NCI-H510A treated with DMSO at 0.1 percent for 48 hours (cell line): ENCODE measurements at places on chromosomes 4 and X.
A peak's percentile ranks its signal among the peaks of the same experiment; 100 is the strongest.

- DNase-seq = no peak
Measured at GRCh38 chr4:112517067-112517634, 1.2 kb upstream of the NEUROG2 start.

DNA sequence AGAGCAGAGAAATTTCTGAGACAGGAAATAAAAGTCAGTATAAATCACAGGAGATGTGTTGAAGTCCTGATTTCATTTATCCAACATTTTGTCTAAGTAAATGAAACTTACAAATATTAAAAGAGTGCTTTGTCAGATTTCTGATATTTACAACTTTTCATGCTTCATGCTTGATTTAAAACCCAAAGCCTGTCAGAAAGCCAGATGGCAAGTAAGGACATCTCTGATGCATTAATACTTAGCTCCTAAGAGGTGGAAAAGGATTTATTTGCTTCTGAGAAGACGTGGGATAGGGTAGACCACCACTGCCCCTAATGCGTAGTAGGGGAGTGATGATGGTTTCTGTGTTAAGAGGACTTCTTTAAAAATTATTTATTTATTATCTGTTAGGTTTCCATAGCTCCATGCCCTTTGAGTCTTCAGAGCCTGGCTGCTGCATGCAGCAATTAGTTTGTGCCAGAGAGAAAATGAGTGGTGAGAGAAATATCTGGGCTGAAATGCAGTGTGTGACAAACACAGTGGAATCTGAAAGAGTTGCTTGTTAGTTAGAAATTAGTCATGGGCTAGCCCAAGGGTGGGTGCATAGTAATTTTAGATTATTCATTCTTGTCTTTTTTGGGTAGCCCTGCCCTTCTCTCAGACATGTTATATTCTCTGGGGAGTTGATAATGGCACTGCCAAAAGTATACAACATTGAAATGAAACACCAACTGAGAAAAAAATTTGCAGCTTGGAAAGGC is 333.8 kb downstream of the C4orf33 start:
- DNase-seq = no peak

- DNase-seq = no peak
Measured at GRCh38 chr4:8303485-8304281, 34.1 kb downstream of the HTRA3 start.

DNA sequence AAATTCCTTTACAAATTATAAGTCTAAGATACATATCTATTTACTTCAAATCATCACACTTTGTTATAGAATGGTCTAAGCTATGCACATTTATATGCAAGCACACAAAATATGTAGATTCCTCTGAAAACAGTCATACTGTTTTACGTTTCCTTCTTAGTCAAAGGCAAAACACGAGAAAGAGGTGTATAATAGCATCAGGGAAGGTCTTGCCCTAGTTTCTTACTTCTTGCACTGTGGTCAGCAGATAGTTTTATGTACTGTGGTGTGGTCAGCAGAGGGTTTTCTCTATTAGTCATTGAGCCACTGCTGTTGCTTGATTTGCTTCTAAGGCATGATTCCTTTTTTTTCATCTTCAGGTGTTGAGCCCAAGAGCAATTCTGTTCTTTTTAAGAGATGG is 117.7 kb downstream of the ADAM29 start:
- DNase-seq = no peak

DNA sequence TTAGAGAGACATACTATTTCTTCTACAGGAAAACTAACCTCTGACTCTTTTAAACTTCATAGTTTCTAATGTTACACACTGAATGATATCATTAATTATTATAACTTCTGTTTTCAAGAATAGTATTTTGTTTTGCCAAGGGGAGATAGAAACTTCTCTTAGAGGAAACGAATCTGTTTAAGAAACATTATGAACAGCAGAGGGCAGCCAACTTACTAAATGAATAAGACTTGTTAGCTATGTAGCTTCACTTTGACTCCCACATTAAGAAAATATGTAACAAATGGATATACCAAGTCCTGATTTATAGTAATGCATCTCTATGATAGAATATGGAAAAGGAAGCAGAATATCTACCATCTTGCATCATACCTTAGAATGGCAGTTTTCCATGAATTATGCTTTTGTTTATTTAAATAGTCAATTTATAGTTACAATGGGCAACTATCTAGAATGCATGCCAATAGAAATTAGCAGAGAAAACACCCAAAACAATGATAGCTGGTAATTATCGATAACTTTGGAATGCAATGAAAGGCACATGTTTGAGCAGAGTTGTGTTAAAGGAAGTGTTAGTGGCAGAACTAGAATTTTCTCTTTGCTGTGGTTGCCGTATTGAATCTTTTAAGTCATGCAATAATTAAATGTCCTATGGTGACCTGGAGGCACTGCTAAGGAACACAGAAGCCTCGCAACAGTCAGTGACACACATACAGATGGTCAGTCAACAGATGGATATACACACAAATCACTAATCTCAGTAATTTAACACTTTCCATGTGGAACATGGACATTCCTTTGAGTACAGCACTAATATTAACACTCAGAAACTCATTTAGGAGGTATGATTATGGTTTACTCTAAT is 105.7 kb upstream of the PDLIM3 start:
- DNase-seq = peak; percentile 41

- no peak for DNase-seq
Measured at GRCh38 chrX:16124201-16124600, 836 bp downstream of the GRPR start.

DNA sequence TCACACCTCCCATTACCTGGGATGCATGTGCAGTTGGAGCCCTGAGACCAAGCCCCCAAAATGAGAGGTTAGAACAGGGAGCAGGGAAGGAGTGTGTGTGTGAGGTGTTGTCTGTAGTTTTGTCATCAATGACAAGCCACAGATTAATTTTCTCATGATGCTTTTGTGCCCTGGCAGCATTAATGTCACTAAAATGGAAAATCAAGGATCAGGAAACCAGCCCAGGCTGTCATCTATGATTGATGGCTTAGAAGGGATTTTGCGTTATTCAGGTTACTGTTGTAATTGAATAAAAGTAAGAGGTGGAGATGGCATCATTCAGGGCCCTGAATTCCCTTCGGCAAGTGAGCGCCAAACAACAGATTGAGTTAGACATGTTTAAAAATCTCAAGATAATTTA is 130.5 kb upstream of the C1QTNF7 start:
- DNase-seq = no peak

GRCh38 chr4:80196922-80197573 is at the start of gene PRDM8:
Gene PRDM8, plus strand, starts transcription at chr4:80197503. Its CDS starts 2,578 bp downstream, at chr4:80200081.
- peak; percentile 28 for DNase-seq

- DNase-seq = no peak
Measured at GRCh38 chr4:184389978-184390900, 84.1 kb downstream of the IRF2 start.

DNA sequence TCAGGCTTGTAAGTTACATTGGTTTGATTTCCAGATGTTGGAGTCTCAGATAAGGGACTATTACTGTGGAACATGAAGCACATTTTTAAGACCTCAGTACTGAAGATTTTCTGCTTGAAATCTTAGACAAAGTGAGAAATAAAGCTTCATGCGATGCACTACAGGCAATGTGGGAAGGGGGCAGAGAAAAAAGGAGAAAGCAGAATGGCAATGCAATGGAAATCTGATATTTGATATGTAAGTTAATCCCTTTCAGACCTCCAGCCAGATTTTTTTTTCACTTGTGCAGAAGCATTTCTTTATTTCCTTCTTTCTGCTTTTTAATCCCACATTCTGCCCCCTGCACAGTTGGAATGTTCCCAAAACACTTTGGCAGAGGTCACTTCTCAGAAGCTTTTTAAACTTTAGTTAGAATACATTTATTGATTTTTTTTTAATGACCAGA is 174.3 kb downstream of the ADGRL3 start:
- no peak for DNase-seq

DNA sequence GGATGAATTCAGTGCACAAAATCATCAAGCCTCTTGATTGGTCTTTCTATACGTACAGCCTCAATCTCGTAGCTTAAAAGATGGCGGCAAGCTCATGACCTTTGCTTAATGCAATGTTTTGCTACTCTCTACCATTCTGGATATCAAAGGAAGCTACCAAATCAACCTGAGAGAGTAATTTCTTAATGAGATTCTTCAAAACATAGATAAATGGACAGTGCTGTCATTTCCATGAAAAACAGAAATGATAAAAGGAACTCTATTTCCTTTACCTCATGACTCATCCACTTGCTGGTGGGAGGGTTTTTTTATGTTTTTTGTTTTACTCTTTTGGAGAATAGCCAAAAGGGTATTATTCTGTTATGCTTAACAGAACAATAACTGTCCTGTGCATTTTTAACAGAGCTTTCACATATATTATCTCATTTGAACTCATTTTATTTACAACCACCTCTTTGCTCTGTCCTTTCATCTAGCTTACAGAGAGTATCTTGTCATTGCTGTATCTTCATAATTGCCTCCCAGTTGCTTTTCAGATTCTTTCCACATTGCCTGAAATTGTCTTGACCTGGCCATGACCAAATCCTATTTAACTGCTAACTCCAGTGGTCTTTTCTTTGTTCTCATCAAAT is 138.6 kb upstream of the GPR101 start:
- DNase-seq = no peak

DNA sequence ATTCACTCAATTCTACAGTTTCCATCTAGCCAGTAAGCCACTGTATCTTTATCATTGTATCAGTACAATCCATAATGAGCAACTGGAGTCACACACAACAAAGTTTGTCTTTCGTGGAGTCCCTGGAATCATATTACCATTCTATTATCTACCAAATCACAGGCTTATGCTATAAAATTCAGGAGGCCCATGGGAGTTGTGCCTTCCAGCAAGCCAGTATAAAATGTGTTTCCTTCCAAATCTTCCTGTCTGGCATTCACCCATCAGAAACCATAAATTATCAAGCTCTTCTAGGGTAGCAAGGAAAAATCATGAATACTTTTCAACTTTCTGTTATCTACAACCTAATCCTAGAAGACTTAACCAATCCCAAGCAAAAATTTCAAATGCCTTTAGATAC is 1383.3 kb upstream of the PCDH7 start:
- no peak for DNase-seq

GRCh38 chr4:151206241-151207005 is 70.5 kb upstream of the PRSS48 start:
- DNase-seq = no peak

- no peak for DNase-seq
Measured at GRCh38 chr4:138951764-138952163, 63.8 kb upstream of the NOCT start.

- DNase-seq = no peak
Measured at GRCh38 chrX:10569946-10570345, 50.4 kb downstream of the MID1 start.

- DNase-seq = no peak
Measured at GRCh38 chr4:56874923-56875322, 32.8 kb upstream of the REST start.

DNA sequence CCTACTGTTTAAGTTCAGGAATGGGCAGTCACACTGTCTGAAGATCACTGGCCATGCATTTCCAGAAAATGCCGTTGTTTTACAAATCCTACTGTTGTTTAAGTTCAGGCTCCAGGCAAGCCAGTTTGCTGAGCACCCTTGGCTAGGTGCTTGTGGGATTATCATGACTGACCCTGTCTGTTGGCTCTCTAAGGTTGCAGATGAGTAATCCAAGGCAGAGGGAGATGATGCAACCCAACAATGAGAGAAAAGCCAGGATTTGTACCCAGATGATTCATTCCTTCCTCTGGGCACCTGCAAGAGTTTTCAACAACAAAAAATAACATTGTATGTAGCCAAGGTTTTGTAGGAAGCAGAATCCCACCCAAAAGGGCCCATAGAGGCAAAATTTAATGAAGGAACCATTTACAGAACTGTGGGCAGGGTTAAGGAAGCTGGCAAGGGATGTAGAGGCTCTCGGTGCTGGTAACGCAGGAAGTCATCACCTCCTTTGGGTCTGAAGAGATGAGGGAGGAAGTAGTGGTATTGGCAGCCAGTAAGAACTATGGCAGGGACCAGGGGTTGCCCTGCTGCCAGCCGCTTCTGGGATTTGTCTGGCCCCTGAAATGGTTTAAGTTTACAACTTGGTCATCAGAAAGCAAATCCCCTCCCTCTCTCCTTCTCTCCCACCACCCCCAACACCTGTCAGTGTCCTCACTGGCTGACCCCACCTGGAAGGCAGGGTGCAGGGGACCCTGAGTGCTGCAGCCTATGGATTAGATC is 54.8 kb downstream of the MSX1 start:
- DNase-seq = no peak

DNA sequence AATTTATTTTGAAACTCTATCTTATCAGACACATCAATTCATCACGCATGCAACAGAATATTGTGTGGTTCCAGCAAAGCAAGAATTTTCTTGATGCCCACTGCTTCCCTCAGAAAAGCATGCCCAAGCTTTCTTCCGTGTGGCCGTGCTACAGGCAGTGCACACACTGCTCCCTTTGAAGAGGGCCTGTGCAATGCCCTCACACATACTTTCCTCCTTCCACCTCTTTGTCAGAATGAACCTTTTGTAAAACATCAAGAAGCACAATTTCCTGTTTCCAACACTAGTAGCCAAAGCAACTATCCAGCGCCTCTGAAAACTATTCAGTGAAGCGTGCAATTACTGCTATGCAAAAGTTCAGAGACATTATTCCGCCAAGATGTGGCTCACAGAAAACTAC is 201.7 kb downstream of the NLGN4X start:
- DNase-seq = no peak

DNA sequence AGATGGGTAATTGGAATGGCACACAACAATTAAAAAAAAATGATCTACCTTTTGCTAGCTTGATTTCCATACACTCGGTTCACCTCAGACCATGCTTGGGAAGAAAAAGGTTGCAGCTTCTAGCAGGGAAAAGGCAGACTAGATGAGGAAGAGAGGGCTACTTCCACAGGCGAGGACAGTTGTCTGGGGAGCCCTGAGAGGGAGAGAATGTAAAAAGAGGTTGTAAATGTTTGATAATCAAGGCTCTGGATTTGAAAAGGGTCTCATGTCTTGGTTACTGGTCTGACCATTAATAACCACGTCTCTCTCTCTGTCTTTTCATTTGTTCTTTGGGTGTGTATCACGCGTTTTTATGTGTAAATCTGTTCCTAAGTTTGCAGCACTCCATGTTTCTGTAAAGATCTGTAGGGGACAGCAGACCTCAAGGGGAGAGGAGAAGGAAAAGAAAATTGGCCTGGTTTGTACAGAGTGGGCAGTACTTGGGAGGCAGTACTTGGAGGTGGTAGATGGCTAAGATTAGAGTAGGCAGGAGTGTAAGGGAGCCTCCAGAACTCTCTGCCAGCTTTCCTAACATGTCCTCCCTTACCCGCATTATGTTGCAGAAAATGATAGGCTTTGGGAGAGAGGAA is 750 bp downstream of the ARMCX5 start:
- no peak for DNase-seq

DNA sequence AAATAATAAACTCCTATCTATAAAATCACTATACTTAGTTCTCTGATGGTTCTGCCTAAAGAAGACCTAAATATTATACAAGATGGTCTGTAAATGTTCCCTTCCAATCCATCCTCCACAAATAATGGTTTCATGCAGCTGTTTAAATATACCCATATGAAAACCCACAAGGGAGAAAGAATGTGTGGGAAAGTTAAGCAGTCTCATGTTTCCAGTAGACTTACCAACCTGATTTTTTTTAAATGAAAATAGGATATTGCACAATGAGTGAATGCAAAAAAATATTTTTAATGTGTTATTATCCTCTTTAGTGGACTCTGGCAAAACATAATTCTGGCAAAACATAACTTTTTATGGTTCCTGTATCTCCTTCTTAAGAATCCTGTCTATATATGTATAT is 23.3 kb downstream of the CAMK2D start:
- DNase-seq = peak; percentile 3

GRCh38 chrX:16712548-16713155 is at the start of gene CTPS2:
Gene CTPS2, minus strand, starts transcription at chrX:16712669. Its CDS starts 9,767 bp downstream, at chrX:16702902.
- peak; percentile 47 for DNase-seq
